ENCODE measurements at places on chromosomes 13 and 19.

DNA sequence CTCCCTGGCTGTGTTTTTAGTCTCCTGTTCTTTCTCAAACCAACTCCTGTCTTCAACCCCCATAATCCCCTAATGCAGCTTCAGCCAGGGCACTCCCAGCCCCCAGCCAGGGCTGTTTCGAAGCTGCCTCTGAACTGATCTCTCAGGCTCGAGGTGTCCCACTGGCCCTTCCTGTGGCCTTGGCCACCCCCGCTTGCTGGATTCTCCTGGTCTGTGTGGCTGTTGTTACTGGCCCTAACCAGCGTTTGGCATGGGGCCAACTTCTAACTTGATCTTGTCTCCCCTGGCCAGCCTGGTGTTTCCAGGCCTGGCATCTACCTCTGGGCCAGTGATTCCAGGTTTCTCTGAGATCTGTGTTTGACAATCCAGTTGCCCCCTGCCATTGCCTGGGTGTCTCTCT is 11.0 kb downstream of the XAB2 start:
- DNase-seq = no peak

GRCh38 chr13:21805733-21806132 is 134.9 kb downstream of the FGF9 start:
- no peak for DNase-seq

- DNase-seq = no peak
These were observed 46.1 kb upstream of the CNMD start for GRCh38 chr13:52785739-52786138.

DNA sequence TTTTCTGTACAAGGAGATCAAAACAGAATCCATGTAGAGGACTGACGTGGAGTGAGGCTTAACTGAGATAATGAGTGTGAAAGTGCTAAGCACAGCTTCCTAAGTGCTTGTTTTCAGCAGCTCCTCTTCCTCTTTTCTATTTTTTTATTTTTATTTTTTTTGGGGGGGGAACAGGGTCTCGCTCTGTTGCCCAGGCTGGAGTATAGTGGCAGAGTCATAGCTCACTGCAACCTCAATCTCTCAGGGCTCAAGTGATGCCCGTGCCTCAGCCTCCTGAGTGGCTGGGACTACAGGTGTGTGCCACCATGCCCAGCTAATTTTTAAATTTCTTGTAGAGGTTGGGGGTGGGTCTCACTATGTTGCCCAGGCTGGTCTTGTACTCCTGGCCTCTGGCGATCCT is 5.6 kb upstream of the FOSB start:
- no peak for DNase-seq

DNA sequence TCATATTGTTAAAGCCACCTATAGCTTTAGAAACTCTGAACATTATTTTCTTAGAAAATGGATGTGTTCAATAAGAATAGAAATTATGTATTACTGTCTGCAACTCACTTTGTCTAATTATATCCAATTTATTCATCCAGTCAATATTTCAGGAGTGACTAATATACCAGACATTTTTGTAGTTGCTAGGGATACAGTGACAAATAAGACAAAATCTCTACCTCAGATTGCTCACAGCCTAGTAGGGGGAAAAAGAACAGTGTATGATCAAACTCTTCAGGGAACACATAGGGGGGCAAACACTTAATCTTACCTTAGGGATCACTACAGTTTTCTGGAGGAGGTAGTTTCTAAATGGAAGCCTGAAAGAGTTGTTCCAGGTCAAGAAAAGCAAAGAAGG is 8.6 kb downstream of the BRCA2 start:
- DNase-seq = no peak

GRCh38 chr19:18190278-18190677 is 2.7 kb upstream of the MPV17L2 start:
- no peak for DNase-seq

DNA sequence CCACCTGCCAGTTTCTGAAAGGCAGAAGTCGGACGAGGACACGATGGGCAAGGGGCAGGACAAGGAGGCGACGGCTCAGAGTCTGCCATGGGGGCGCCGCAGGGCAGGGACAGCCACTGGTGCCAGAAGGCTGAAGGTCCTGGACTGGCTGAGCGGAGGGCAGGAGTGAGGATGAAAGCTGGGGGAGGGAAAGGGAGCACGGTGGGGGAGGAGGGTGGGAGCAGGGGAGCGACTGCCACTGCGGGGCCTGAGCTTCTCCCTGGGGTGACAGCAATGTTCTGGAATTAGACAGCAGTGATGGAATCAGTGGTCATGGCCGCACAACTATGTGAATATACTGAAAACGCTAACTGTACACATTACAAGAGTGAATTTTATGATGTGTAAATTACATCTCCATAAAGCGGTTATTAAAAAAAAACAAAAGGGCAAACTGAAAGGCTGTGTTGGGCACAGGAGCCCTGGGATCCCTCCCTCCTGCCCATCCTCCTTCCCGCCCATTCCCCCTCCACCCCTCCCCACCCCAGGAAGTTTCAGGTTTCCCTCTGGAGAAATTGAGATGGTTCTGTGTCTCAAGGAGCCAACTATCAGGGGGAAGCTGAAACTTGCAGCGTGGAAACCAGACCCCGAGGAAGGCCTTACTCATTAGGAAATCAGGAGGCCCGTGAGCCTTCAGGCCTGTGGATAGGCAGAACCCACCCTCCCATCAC is 15.9 kb downstream of the MLLT1 start:
- DNase-seq = no peak

DNA sequence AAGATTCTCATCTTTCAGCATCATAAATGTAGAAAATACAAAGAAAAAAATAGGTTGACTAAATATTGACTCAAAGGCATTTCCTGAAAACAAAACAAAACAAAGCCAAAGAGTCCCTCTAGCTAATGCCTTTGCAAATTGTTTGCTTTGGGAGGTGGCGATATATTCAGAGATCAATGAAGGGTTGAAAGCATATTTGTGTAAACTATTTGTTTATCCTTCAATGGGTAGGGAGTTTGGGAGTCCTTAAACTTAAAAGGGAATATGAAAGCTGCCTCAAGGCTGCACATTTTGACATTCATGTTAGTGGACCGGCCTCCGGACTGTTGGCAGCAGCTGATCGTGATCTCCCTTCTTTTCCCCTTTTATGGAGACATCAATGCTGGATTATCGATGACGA is 257.5 kb downstream of the ITGBL1 start:
- DNase-seq = no peak

- DNase-seq = no peak
These were observed 208.2 kb downstream of the ITGBL1 start for GRCh38 chr13:101660711-101661110.

GRCh38 chr19:33604651-33605050 is 17.1 kb upstream of the CHST8 start:
- no peak for DNase-seq

- DNase-seq = no peak
These were observed 738.5 kb downstream of the DIAPH3 start for GRCh38 chr13:59425211-59425741.

GRCh38 chr19:29586401-29586800 is 19.7 kb upstream of the POP4 start:
- DNase-seq = no peak

GRCh38 chr19:17519967-17520366 is 8.5 kb downstream of the PGLS start:
- no peak for DNase-seq

- DNase-seq = no peak
These were observed 18.2 kb downstream of the CEBPG start for GRCh38 chr19:33391631-33392249.

- no peak for DNase-seq
These were observed 72.4 kb upstream of the RGCC start for GRCh38 chr13:41384749-41385503.

DNA sequence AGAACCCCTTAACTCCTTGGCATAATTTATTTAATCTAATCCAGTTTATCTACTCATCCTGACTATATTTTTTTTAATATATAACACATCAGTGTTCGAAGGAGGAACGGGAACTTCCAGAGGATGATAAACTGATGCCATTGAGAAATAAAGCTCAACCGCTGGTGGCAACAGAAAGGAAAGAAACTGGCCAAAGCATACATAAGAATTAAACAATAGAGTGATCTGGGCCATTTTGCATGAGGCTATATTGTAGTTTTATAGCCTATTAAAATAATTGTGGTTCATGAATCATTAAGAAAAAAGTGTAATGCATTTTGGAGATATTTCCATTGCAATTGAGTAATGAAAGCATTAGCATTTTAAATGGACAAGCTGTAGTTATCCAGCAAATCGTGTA is 94.2 kb downstream of the FRY start:
- no peak for DNase-seq

DNA sequence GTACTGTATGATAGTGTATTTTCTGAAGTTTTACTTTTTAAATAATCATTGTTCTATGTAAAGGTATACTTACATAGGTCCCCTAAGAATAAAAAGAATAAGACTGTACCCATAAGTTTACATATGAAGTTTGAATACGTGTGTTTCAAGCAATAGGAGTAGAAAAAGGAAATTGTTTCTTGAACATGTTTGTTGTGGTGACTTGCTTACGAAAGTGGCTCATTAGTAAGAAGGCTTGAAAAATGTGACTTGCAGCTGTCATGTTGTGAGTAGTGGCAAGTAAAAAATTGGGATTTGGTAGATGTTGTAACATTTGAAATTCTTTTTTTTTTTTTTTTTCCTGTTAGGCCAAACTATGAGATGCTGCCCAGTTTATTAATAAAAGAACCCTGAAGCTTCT is 203.3 kb downstream of the LMO7 start:
- DNase-seq = no peak

DNA sequence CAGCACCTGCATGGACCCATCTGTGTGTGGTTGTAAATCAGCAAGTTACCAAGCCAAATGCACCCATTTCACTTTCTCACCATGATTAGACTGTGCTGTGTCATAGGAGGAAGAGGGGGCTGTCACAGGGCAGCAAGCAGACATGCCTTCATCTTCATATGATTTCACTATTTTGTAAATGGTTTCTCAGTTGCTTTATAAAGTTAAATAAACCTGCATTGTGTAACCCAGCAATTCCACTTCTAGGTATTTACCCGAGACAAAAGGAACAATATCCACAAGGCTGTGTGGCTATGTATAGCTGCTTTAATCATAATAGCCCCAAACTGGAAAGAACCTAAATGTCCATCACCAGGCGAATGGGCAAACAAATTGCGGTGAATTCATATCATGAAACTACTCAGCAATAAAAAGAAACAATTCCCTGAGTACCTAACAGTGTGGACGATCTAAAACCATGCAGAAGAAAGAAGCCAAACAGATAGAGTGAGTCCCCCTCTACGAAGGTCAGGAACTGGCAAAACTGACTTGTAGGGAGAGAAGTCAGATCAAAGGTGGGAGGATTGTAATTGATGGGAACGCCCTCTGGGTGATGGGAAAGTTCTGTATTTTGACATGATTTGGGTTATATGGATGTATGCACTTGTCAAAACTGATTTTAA is 185.4 kb downstream of the COL4A1 start:
- DNase-seq = no peak

- DNase-seq = no peak
These were observed 904 bp upstream of the ARHGAP33 start for GRCh38 chr19:35774274-35775045.

GRCh38 chr13:53357582-53357981 is 329.0 kb downstream of the OLFM4 start:
- DNase-seq = no peak

DNA sequence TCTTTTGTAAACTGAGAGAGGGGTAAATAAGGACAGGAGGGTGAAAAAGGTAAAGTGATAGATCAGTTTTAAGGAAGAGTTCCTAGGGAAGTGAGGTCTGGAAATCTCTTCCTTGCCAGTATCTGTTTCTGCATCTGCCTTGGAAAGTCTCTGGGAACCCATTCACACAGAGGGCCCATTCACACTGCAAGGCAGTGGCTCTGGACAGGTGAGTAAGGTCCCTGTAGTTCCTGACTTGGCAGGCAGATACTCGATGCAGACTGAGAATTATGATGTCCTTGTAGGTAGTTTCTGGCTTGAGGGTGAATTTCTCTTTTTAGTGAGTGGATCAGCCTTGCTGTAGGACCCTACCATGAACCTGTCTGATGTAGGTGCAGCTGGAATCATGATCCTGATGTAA is 293.3 kb downstream of the NALCN start:
- no peak for DNase-seq

- no peak for DNase-seq
These were observed 539.5 kb upstream of the SLC10A2 start for GRCh38 chr13:103605546-103606326.

DNA sequence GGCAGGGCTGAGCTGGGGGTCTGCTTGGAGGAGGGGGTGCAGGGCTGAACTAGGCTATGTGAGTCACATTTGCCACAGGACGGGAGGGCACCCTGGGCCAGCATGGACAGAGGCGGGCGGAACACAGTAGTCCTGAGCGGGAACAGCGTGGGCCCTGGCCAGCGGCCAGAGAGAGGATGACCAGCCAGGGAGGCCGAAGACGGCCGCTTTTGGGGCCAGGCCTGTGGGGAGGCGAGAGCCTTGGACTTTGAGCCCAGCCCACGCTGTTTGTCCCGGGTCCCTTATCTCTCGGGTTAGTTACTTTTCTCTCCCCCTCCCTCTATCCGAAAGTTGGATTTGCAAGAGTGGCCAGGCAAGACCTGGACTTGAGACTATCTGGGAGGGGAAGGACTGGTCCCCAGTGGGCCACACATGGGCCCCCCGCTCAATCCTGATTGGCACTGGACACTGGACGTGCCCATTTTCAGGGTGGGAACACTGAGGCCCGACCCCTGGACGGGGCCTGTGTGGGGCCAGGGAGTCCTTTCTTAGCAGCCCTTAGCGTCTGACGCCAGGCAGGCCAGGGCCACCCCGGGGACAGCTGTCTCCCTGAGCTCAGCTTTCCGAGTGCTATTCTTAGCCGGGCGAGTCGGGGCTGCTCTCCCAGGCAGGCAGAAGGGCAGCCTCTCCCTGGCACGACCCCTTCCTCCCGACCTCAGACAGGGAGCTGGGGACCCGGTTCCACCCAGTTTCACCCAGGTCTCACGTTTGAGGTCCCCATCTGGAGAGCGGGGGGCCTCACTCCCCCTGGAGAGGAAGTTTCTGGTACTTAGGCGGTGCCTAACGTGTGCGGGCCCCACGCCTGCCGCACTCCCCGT is 833 bp downstream of the GAMT start:
- DNase-seq = no peak

DNA sequence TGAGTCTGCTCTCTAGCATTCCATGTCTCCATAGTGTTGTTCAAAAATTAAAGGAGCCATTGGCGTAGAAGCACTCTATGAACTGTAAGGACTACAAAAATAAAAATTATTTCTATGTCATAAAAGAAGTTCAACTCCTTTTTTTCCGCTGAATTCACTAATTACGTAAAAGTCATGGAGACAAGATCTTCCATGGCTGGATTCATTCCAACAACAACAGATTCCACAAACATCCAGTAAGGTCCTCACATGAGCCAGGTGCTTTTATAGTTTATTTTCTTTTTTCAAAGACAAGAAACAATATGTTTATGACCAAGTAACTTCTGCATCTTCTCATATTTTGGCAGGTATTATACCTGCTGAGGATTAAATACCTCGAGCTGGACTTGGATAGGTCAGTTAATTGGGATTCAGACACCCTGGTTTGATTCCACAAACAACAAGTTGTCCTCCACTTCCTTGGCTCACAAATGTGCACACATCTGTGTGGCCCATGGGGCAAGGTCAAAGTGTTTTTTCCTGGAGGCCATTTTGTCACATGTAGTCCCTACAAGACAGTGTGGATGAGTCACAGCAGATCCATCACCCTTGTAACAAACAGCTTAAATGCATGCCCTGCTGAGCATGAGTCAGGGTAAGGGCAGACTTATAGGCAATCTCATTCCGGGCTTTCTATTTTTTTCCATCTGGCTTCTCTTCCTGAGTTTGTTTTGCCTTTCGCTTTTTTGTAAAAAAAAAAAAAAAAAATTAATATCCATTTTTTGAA is 475.6 kb downstream of the COG6 start:
- DNase-seq = no peak

Data from chondrocyte (in vitro differentiated cells).